HFFc6 (cell line): ENCODE measurements at places on chromosomes 1 and 21. TPM values are rescaled to one million over a fixed set of nuclear protein-coding genes. Genes with fewer than 3 reads are reported as not detected.

The PGLYRP3 gene
- not detected in 3 replicates for total RNA-seq

The HEYL gene
- not detected in 3 replicates for total RNA-seq

The SLC35F3 gene
- 0.21 to 0.53 TPM (median 0.48 TPM) in 3 replicates for total RNA-seq

The FABP3 gene
- total RNA-seq: 2.2 and 3.2 TPM in 2 replicates

The KMO gene
- not detected in 3 replicates for total RNA-seq

DNA sequence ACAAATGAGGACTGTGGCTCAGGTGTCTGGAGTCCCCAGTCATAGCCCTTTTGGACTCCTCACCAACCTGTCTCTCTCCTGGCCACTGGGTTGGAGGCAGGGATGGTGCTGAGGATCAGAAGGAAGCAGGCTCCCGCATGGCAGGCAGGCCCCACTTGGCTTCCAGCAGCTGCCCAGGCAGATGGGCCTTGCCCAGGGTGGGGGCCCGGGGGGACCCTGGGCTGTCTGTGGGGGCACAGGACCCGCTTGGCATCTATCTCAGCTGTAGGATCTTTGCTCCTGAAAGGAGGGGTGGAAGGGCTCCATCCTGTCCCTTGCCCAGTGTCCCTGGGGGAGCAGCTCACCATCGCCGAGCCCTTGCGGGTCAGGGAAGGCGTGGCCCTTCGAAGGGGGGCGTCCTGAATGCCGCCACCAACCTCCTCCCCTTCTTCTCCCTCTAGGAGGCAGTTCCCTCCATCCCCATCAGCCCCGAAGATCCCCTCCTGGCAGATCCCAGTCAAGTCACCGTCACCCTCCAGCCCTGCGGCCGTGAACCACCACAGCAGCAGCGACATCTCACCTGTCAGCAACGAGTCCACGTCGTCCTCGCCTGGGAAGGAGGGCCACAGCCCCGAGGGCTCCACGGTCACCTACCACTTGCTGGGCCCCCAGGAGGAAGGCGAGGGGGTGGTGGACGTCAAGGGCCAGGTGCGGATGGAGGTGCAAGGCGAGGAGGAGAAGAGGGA, 154.5 kb downstream of the PEX14 start:
- no peaks in the 10 kb centered on the region; the same call in none of the 2 replicates for H3K27me3 ChIP-seq
- H3K27ac ChIP-seq: no peak overlapping the region
- H3K36me3 ChIP-seq: no peaks in the 10 kb centered on the region
- no peak overlapping the region for H3K4me3 ChIP-seq
- no peaks in the 10 kb centered on the region for H3K4me1 ChIP-seq
- DNase-seq: no peak

DNA sequence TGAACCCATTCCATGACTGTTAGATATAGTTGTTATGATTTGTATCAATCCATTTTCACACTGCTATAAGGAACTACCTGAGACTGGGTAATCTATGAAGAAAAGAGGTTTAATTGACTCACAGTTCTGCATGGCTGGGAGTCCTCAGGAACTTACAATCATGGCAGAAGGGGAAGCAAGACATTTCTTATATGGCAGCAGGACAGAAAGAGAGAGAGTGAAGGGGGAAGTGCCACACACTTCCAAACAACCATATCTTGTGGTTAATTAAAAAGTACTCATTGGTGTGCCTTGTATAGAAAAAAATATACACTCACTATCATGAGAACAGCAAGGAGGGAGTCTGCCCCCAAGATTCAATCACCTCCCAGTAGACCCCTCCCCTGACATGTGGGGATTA, 137.6 kb upstream of the NBPF11 start:
- H3K36me3 ChIP-seq: no peaks in the 10 kb centered on the region
- H3K4me1 ChIP-seq: no peaks in the 10 kb centered on the region
- no peak overlapping the region for H3K4me3 ChIP-seq
- H3K27me3 ChIP-seq: peaks cover 8% of the 10 kb centered on the region
- no peak for DNase-seq

DNA sequence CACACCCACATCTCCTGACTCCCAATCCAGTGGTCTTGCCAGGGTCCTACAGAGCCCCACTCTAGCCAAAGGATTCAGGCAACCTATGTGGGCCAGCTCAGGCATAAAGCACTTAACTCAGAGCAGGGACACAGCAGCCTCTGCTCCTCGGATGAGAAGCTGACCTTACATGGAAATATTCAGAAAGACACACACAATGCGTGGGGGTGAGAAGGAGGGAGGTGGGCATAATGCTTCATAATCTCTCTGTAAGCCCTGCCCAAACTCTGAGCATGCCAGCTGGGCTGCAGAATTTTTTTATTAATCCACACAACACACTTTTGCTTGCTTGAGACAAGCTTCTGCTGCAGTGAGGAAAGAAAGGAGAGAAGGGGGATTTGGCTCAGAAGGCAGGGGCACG, 21.6 kb downstream of the KCND3 start:
- H3K36me3 ChIP-seq: no peaks in the 10 kb centered on the region
- peaks cover 12% of the 10 kb centered on the region for H3K27me3 ChIP-seq
- H3K4me3 ChIP-seq: no peak overlapping the region
- no peak for DNase-seq
- no peak overlapping the region for H3K27ac ChIP-seq
- no peaks in the 10 kb centered on the region for H3K4me1 ChIP-seq

- DNase-seq: no peak
- H3K4me3 ChIP-seq: no peak overlapping the region
- H3K27me3 ChIP-seq: peaks cover 15% of the 10 kb centered on the region
- no peaks in the 10 kb centered on the region for H3K4me1 ChIP-seq
- H3K27ac ChIP-seq: no peak overlapping the region
- peaks cover 16% of the 10 kb centered on the region for H3K36me3 ChIP-seq
These were observed 31.2 kb downstream of the NKAIN1 start for GRCh38 chr1:31208361-31208945.

GRCh38 chr1:67735206-67735605, 50.2 kb downstream of the GADD45A start:
- H3K4me1 ChIP-seq: peaks cover 80% of the 10 kb centered on the region
- H3K36me3 ChIP-seq: peaks cover 14% of the 10 kb centered on the region
- no peak for DNase-seq
- H3K4me3 ChIP-seq: peak overlapping the region; percentile 85; the same call in 1 of the 2 replicates

GRCh38 chr1:162974810-162975209, 94.4 kb upstream of the RGS4 start:
- peak overlapping the region; percentile 96 for H3K27ac ChIP-seq
- peaks cover 62% of the 10 kb centered on the region for H3K4me1 ChIP-seq
- no peak overlapping the region for H3K4me3 ChIP-seq
- no peak for DNase-seq
- no peaks in the 10 kb centered on the region for H3K27me3 ChIP-seq

- H3K27me3 ChIP-seq: peaks cover 5% of the 10 kb centered on the region
- peak; percentile 68 for DNase-seq
These were observed 44.7 kb upstream of the GOLT1A start for GRCh38 chr1:204258213-204259115.
